ENCODE measurements at places on chromosomes 4 and X.

DNA sequence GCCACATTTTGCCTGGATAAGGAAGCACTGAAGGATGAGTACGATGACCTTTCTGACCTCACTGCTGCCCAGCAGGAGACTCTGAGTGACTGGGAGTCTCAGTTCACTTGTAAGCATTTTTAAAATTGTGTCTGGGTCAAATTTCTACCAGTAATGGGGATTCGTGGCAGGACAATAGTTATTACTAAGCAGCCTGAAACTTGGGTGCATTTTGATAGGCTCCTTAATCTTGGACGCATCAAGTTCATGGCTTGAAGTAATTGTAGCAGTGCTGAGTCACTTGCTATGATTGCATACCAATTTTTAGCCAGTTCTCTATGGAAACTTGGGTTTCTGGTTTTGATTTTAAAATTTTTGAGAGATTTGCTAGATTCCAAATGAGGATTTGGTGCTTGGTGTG is 4.3 kb downstream of the PGRMC1 start:
- no peaks in the 10 kb centered on the region for H3K4me1 ChIP-seq
- no peak overlapping the region for H3K27ac ChIP-seq
- no peaks in the 10 kb centered on the region for H3K27me3 ChIP-seq
- no peak for DNase-seq

DNA sequence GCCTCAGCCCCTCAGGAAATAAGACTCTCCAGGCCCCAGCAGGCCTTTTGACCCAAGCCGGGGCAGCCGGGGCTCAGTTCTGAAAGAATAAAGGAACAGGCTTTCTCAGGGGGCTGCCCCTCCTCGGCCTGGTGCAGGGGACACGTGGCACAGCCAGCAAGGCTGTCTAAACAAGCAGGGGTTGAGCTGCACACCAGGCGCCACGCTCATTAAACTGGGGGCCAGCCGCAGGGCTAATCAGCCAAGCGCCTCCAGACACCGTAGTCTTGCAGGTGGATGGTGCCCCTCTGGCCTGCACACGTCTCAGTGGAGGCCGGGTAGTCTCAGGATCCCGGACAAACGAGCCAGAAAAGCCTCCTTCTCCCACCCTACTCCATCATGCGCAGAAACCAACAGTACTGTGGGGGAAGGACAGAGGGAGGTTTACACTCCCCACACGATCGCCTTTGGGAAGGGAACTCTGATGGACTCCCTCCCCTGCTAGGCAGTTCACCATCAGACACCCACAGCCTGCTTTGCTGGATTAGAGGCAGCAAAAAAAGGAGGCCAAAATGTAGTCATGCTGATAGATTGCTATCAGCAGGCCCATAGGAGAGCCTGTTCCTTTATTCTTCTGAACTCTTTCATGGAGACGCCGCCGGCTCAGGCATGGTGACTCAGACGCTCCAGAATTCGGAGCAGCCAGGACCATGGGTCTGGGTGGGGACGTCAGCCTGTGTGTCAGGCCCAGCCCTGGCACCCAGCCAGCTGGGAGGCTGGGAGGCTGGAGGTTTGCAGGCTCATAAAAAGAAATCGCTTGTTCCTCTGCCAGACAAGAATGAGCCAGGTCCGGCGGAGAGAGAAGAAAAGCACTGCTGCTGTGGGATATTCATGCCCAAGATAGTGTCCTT is 342.4 kb downstream of the BCOR start:
- no peak overlapping the region for H3K4me3 ChIP-seq
- peak; percentile 94 for DNase-seq
- peaks cover 84% of the 10 kb centered on the region for H3K4me1 ChIP-seq
- no peaks in the 10 kb centered on the region for H3K27me3 ChIP-seq

DNA sequence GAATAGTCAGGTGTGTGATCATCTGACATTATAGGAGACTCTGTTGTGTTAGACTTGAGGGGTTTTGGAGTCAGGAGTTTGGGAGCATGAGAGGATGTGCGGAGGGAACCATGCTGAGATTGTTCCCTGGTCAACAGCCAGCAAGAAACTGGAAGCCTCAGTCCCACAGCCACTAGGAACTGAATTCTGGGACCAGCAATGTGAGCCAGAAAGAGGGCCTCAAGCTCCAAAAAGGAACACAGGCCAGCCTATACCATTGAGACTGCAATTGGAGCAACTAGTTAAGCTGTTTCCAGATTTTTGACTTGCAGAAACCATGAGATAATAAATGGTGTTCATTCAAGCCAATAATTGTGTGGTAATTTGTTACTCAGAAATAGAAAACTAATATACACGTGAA is 8.7 kb upstream of the ADH1B start:
- peaks cover 11% of the 10 kb centered on the region for H3K4me1 ChIP-seq
- no peak overlapping the region for H3K4me3 ChIP-seq
- DNase-seq: no peak
- no peak overlapping the region for H3K27ac ChIP-seq

DNA sequence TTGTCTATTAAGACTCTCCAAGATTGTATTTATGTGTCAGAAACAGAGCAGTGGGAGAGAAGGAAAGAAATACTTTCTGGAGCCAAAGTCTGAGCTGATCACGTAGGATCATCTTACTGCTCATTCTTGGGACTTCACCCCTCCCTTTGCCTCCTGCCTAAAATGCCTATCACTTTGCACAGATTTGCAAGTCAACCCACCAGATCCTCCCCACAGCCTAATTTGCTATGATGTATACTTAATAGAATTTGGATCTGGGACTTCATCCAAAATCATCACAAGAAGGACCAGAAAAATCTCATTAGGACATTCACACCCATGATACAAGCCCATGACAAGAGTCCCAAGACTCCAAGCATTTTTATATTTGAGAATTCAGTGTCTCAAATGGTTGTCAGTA is 290.2 kb downstream of the FBXW7 start:
- no peaks in the 10 kb centered on the region for H3K27me3 ChIP-seq
- no peak overlapping the region for H3K27ac ChIP-seq
- H3K4me3 ChIP-seq: no peak overlapping the region
- DNase-seq: no peak

GRCh38 chr4:181951265-181951664 is 291.9 kb upstream of the TENM3 start:
- H3K36me3 ChIP-seq: no peaks in the 10 kb centered on the region
- H3K4me3 ChIP-seq: no peak overlapping the region
- H3K27ac ChIP-seq: no peak overlapping the region
- DNase-seq: no peak
- no peaks in the 10 kb centered on the region for H3K4me1 ChIP-seq

DNA sequence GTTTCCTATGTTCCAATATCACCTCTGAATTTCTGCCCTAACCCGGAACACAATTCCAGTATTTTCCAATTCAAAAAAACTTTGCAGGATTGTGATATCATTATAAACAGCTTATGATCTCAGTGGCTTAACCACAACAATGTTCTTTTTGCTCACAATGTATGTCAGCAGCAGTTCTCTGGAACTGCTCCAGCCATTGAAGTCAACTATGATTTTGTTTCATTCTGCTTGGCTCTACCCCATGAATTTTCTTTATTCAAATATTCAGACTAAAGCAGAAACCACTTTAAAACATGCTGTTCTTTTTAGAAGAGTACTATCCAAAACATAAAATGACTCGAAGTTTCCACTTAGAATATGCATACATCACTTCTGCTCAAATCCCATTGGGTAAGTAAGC is 1611.1 kb downstream of the ARAP2 start:
- no peak for DNase-seq
- H3K4me3 ChIP-seq: no peak overlapping the region
- no peaks in the 10 kb centered on the region for H3K36me3 ChIP-seq

DNA sequence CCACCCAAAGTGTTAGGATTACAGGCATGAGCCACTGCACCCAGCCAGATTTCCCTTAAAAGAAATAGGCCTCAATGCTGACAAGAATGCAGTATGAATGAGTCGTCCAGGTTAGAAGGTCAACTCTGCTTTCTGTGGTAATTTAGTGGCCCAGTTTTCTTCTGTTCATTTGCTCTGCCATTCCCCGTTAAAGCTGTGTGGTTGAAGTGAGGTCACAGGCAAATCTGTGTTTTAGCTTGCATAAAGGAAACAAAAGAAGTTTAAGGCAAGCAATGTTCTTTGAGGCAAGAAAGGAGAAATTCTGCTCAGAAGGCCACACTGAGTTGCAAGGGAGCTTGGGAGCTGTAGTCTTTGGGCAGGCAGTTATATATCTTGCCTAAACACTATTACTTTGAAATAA is 176.8 kb downstream of the LARP7 start:
- H3K4me1 ChIP-seq: no peaks in the 10 kb centered on the region
- DNase-seq: no peak

Measured in tibial artery (tissue), 4 donors.